Foreskin keratinocyte (primary cell): ENCODE measurements at places on chromosomes 6 and 20. TPM values are rescaled to one million over a fixed set of nuclear protein-coding genes. Genes with fewer than 3 reads are reported as not detected.
A peak's percentile ranks its signal among the peaks of the same experiment; 100 is the strongest.

DNA sequence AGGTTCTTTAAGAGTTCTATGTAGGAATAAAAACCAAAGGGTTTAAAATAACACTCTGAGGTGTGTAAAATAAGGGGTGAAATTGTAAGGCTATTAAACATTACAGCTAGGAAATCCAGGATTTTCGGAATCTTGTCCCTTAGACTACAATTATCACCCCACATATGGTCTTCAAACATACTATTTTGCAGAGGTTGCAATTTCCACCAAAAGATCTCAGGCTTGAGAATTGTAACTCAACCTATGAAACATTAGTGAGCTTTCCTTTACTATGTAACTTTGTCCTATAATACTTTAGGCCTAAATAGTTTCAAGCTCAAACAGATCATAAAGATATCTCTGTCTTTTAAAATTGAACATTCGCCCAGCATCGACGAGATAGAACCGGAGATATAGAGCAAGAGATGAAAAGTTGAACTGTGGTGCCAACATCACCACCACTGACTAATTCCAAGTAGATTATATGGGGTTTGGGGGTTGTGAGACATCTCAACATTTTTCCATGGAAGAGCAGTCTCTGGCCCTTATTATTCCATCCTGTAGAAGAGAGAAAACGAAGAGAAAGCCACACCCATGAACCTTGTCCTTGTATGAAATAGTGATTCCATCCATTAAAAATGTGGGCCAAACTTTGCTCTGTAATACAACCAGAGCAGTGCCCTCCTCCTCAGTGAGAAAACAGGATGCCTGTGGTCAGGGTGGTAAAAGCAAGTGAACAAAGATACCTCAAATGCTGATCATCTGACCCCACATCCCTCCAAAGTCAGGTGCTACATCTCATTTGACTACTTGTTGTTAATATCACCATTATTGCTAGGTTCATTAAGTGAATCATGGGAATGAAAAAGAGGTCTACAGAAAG is 284.5 kb upstream of the GJE1 start:
- peak; percentile 7 for DNase-seq

DNA sequence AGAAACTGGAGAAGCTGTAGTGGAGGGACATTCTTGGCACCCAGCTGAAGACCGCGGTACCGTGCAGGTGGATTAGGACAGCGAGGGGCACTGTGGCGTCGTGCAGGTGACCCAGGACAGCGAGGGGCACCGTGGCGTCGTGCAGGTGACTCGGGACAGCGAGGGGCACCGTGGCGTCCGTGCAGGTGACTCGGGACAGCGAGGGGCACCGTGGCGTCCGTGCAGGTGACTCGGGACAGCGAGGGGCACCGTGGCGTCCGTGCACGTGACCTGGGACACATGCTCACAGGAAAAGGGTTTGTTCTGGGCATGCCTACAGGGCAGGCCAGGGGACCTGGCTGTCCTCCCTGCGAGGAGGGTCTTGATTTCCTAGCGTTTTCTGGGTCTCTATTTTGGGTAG is 29.2 kb upstream of the SMOC2 start:
- no peak for DNase-seq

DNA sequence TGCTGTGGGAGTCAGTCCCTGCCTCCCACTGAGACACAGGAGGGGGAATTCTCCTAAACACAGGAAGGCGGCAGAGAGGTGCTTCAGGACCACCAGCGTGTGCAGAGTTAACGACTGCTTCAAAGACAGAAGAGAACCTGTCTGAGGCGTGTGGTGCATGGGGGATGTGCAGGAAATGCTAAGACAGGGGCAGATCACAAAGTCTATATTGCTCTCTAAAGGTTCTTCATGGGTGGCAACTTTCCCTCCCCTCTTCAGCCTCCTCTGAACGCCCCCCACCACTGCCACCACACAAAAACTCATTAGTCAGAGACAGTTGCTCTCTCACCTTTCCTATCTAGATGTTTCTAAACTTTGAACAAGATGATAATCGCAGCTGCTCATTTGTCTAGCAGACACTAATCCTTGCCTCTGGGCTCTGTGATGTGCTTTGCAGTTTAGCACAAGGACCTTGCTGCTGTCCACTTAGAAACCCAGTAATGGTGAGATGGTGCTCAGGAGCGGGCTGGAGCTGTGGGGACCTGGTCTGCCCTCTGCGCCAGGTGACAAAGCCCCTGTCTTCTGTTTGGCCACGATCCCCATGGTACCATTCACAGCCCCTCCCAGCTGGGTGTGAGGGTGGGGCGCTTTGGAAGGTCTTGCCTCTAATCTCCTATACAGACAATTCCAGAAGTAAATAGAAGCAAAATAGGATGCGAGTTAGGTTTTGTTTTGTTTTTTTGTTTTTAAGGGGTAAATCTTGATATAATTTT is 219.6 kb downstream of the NRN1 start:
- DNase-seq = no peak

ARMC2 gene
- total RNA-seq = 2.4 and 3.0 TPM in 2 replicates
